ENCODE measurements at places on chromosomes 4 and X. TPM values are rescaled to one million over a fixed set of nuclear protein-coding genes. Genes with fewer than 3 reads are reported as not detected.

GRCh38 chr4:5933116-5933515 is 40.2 kb upstream of the CRMP1 start:
- no peaks in the 10 kb centered on the region for H3K4me1 ChIP-seq
- H3K27ac ChIP-seq = no peak overlapping the region
- H3K27me3 ChIP-seq = peaks cover 12% of the 10 kb centered on the region

DNA sequence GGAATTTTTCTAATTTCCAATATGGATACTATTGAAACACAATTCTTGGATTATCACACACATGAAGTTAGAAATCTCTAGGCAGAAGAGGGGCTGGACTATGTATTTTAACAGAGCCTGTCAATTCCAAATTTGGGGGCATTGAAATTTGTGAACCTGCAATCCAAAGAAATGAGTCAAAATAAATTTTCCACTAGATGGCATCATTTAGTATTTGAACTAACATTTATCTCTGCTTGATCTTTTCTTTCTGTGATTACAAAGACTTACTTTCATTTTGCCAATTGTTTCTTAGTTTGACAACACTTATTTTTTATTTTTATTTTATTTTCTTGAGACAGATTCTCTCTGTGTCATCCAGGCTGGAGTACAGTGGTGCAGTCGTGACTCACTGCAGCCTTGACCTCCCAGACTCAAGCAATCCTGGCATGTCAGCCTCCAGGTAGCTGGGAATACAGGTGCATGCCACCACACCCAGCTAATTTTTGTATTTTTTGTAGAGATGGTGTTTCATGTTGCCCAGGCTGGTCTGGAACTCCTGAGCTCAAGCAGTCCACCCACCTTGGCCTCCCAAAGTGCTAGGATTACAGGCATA is 2.7 kb upstream of the PYURF start:
- no peak overlapping the region for H3K27ac ChIP-seq
- H3K4me3 ChIP-seq = no peak overlapping the region
- H3K27me3 ChIP-seq = no peaks in the 10 kb centered on the region
- peaks cover 3% of the 10 kb centered on the region for H3K4me1 ChIP-seq

GRCh38 chr4:177315767-177316464 is 6.2 kb downstream of the NEIL3 start:
- H3K4me1 ChIP-seq = 0 out of 2 replicates have a peak, but pooled peaks cover 1% of the 10 kb centered on the region
- no peak overlapping the region for H3K27ac ChIP-seq

GRCh38 chr4:183171484-183172267 is 72.6 kb downstream of the WWC2 start:
- H3K36me3 ChIP-seq = no peaks in the 10 kb centered on the region
- H3K4me3 ChIP-seq = no peak overlapping the region
- DNase-seq = peak; percentile 25
- peaks cover 25% of the 10 kb centered on the region for H3K4me1 ChIP-seq

DNA sequence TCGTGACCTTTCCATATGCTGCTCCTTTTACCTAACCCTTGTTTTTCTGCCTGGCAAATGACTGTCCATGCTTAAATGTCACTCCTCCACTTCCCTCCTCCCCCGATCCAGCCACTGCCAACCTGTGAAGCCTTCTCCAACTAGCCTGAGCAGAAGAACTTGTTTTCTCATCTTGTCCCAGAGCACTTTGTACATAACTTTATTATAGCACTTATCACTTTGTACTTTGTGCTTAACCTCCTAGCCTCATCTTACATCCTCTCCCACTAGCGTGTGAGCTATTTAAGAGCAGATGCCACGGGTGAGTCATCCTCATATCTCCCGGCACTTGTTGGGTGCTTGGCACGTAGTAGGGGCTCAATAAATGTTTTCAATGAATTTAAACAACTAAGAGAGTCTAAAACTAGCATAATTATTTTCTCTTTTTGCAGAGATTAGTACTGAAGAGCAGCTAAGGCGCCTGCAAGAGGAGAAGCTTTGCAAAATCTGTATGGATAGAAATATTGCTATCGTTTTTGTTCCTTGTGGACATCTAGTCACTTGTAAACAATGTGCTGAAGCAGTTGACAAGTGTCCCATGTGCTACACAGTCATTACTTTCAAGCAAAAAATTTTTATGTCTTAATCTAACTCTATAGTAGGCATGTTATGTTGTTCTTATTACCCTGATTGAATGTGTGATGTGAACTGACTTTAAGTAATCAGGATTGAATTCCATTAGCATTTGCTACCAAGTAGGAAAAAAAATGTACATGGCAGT is 46.9 kb downstream of the XIAP start:
- H3K4me1 ChIP-seq = 0 out of 2 replicates have a peak, but pooled peaks cover 3% of the 10 kb centered on the region
- peaks cover 4% of the 10 kb centered on the region for H3K36me3 ChIP-seq
- H3K27me3 ChIP-seq = no peaks in the 10 kb centered on the region
- DNase-seq = no peak

- peaks cover 1% of the 10 kb centered on the region for H3K36me3 ChIP-seq
- H3K4me1 ChIP-seq = peaks cover 6% of the 10 kb centered on the region
- H3K27ac ChIP-seq = peak overlapping the region; percentile 76
Measured at GRCh38 chrX:41541386-41541785, 94.2 kb downstream of the NYX start.

PRDM8 gene
- 5.7 TPM for total RNA-seq

DNA sequence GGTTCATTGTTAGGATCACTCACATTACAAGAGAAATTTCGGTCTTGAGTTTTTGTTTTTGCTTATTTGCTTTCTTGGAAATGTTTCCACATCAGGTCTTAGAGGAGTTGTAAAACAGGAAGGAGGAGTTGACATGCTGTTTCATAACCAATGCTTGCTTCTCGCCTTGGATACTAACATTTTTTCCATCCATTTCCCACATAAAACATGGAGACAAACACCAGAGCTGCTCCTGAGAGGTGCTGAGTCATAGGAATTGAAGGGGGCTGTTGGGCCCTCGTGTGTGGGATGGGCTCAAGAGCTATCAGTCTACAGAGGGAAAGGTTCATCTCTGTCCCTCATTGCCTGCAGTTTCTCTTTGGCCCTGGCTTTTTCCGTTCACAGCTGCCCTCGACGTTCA is 29.9 kb downstream of the TBL1X start:
- no peaks in the 10 kb centered on the region for H3K36me3 ChIP-seq
- no peak overlapping the region for H3K27ac ChIP-seq
- no peaks in the 10 kb centered on the region for H3K27me3 ChIP-seq
- peak; percentile 41 for DNase-seq
- no peak overlapping the region for H3K4me3 ChIP-seq

DNA sequence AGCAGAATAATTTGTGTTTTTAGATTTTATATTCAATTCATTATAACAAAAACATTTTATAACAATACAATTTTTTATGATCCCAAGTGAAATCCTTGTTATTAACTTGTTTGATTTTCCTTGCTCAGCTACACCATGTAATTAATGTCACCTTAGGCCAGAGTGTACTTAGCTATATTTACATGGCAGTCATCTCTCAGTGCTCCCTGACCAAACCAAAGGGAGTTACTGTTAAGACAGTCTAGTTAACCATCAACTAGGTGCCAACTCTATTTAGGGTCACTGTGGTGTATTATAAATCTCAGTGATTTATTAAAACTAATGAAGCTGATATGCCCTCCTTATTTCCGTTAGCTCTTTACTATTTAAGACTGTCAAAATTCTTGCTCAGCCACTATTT is 44.4 kb downstream of the CCDC158 start:
- H3K27me3 ChIP-seq = peaks cover 8% of the 10 kb centered on the region
- DNase-seq = no peak
- no peaks in the 10 kb centered on the region for H3K36me3 ChIP-seq
- no peak overlapping the region for H3K27ac ChIP-seq
- H3K4me3 ChIP-seq = no peak overlapping the region

GRCh38 chrX:17913801-17914200 is 52.7 kb upstream of the RAI2 start:
- no peaks in the 10 kb centered on the region for H3K4me1 ChIP-seq
- no peak overlapping the region for H3K27ac ChIP-seq
- H3K4me3 ChIP-seq = no peak overlapping the region
- no peak for DNase-seq

FRMPD4 gene
- 1.1 TPM for total RNA-seq

DNA sequence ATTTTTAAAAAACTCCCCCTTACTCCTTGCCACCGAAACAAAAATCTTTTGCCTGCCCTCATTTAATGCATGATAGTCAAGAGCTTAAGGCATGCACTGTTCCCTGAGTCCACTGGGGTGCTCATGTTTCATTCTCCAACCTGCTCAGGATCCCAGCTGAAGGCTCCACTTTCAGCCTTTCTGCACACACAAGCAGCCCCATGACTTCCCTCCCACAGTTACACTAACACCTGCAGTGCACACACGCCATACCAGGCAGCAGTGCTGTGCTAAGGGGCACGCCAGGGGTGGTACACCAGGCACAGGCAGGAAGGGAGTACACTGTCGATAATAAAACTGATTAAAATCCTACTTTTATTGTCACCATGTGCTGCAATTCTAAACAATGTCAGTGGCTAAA is 385.2 kb downstream of the BMPR1B start:
- H3K27ac ChIP-seq = no peak overlapping the region
- no peak for DNase-seq
- 0 out of 2 replicates have a peak, but pooled peaks cover 3% of the 10 kb centered on the region for H3K27me3 ChIP-seq
- no peaks in the 10 kb centered on the region for H3K4me1 ChIP-seq
- no peak overlapping the region for H3K4me3 ChIP-seq
- no peaks in the 10 kb centered on the region for H3K36me3 ChIP-seq

IL2 gene
- total RNA-seq = not detected

DNA sequence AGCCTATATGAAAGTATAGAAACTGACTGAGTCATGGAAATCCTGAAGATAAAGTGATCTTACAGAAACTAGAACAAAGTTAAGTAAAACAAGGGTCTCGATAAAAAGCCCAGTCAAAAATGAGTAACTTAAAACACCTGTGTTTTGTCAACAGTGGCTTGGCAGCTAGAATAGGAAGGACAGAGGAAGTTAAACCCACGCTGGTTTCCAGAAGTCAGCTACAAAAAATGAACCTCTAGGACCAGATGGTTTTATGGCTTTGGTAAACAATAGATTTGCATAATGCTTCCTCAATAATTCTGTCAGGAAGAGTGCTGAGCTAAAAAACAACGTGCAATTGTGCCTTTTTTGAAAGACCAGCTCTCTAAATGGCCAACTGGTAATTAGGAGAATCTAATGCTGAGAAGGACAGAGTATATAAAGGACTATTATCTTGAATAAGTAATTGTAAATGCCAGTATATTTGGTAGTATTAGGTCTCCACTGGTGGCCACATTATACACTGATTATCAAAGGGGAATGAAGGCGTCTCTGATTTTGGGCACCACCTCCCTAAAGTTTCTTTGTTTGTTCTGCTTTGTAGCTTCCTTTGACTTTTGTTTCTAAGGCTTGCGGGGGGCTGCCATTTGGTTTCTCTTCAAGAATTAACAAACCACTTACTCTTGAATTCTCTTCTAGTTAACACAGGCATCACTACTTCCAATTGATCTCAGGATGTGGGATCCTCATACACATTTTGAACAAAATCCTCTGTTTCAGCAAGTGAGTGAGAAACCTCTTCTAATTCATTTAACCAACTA is 72.2 kb upstream of the PPP3CA start:
- H3K27ac ChIP-seq = no peak overlapping the region
- H3K4me3 ChIP-seq = no peak overlapping the region
- peak; percentile 41 for DNase-seq
- H3K27me3 ChIP-seq = no peaks in the 10 kb centered on the region
- no peaks in the 10 kb centered on the region for H3K36me3 ChIP-seq

GRCh38 chr4:25448379-25449109 is 71.5 kb downstream of the ANAPC4 start:
- no peaks in the 10 kb centered on the region for H3K36me3 ChIP-seq
- DNase-seq = peak; percentile 42
- H3K27me3 ChIP-seq = peaks cover 23% of the 10 kb centered on the region
- no peaks in the 10 kb centered on the region for H3K4me1 ChIP-seq

DMD gene
- 11.8 TPM for total RNA-seq

- H3K27me3 ChIP-seq = no peaks in the 10 kb centered on the region
- H3K36me3 ChIP-seq = no peaks in the 10 kb centered on the region
- DNase-seq = no peak
Measured at GRCh38 chrX:23589496-23589895, 77.8 kb upstream of the PRDX4 start.

- DNase-seq = no peak
- H3K36me3 ChIP-seq = no peaks in the 10 kb centered on the region
- H3K4me1 ChIP-seq = no peaks in the 10 kb centered on the region
Measured at GRCh38 chr4:35087218-35087617, 1157.1 kb downstream of the ARAP2 start.

GRCh38 chr4:104879367-104879766 is 267.3 kb upstream of the TET2 start:
- H3K36me3 ChIP-seq = no peaks in the 10 kb centered on the region
- H3K4me3 ChIP-seq = no peak overlapping the region
- H3K27me3 ChIP-seq = no peaks in the 10 kb centered on the region
- H3K27ac ChIP-seq = no peak overlapping the region
- no peak for DNase-seq
- no peaks in the 10 kb centered on the region for H3K4me1 ChIP-seq

- H3K27me3 ChIP-seq = no peaks in the 10 kb centered on the region
- no peaks in the 10 kb centered on the region for H3K36me3 ChIP-seq
- DNase-seq = no peak
- H3K4me3 ChIP-seq = no peak overlapping the region
Measured at GRCh38 chr4:161926033-161926828, 237.6 kb downstream of the FSTL5 start.

DIPK2B gene
- not detected for total RNA-seq

DNA sequence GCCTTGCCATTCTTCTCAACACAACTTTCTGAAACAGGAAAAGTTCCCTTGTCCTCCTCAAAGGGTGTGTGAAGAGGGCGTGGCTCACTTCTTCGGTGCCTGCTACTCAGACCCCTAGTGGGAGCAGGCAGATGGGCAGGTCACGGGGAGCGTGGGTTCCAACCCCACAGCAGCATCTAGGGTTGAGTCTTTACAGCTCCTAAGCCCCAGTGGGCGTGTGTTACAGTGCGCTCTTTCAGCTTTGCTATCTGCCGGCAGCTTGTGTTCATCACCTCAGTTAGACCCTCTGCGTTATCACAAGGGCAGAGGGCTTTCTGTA is 57.5 kb upstream of the KLF3 start:
- H3K4me3 ChIP-seq = no peak overlapping the region
- no peaks in the 10 kb centered on the region for H3K27me3 ChIP-seq
- H3K4me1 ChIP-seq = peaks cover 21% of the 10 kb centered on the region
- no peak overlapping the region for H3K27ac ChIP-seq
- no peaks in the 10 kb centered on the region for H3K36me3 ChIP-seq

DNA sequence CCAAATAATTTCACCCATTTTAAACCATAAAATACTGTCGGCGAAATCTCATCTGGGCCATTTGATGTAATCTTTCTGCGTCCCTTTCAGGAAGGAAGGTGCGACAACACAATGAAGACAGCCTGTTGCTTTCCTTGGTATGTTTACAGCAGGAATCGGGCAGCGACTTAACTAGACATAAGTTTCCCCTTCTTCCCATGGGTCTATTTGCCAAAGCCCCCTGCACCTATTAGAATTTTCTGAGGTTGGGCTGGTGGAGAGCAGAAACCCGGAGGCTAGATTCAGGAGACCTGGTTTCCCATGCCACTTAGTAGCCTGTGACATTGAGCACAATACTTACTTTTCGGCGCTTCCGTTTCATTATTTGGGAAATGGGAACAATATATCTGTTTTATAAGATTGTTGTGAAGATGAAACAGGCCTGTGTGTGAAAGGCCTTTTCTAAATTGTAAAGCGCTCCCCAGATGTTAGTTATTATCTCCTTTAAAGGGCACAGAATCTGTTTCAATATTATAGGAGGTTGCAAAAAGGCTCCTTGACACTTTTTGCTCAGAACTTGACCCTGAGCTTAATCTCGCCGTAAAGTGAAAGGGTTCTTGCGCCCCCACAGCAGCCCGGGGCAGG is 552 bp upstream of the AFF1 start:
- H3K4me3 ChIP-seq = peak overlapping the region; percentile 80
- no peak for DNase-seq
- H3K4me1 ChIP-seq = peaks cover 1% of the 10 kb centered on the region

GRCh38 chrX:153381684-153382532 is 19.2 kb downstream of the PNMA6E start:
- H3K27me3 ChIP-seq = peaks cover 5% of the 10 kb centered on the region
- H3K36me3 ChIP-seq = no peaks in the 10 kb centered on the region
- peak; percentile 81 for DNase-seq
- H3K27ac ChIP-seq = peak overlapping the region; percentile 71
- H3K4me3 ChIP-seq = no peak overlapping the region

Data from IMR-90 (cell line).